ENCODE measurements at places on chromosomes 1 and 21.

GRCh38 chr1:239884796-239885195 lies 206.9 kb upstream of the FMN2 start:
- no peak for DNase-seq

DNA sequence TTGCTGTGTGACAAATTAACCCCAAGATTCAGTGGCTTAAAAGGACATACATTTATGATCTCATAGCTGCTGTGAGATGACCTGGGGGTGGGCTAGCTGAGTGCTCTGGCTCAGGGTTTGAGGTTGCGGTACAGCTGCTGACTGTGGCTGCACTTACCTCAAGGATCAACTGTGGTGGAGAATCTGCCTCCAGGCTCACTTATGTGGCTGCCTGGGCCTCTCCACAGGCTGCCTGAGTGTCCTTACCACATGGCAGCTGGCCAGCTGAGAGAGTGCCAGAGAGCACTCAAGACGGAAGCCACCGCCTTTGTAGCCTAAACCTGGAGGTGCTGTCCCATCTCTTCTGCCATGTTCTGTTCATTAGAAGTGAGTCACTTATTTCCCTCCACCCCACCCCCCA lies 5.7 kb downstream of the LRRC71 start:
- no peak for DNase-seq

- DNase-seq: no peak
Observed at GRCh38 chr1:21752186-21752585, 30.8 kb downstream of the USP48 start.

DNA sequence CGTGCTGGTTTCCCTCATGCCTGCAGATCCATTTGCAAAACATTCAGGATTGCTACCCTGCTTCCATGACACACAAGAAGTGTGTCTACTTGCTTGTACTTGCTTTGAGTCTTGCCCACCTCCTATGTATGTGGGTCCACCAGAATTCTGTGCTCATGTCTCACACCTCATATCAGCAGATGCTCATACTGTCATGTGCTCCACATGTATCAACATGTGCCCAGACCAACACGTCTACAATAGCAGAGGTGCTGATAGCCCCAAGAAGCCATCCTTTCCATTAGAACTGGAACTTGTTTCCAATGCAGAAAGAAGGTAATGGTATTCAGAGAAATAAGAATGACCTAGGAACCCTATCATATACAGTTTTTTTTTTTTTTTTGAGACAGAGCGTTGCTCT lies 27.9 kb upstream of the MYOC start:
- DNase-seq: no peak

GRCh38 chr1:2160451-2161300 lies 33.9 kb downstream of the FAAP20 start:
- no peak for DNase-seq

GRCh38 chr1:245437369-245438062 lies 282.7 kb downstream of the KIF26B start:
- DNase-seq: no peak
